Transverse colon (tissue), 4 donors: ENCODE measurements at places on chromosomes 11 and 22.
A peak's percentile ranks its signal among the peaks of the same experiment; 100 is the strongest.

DNA sequence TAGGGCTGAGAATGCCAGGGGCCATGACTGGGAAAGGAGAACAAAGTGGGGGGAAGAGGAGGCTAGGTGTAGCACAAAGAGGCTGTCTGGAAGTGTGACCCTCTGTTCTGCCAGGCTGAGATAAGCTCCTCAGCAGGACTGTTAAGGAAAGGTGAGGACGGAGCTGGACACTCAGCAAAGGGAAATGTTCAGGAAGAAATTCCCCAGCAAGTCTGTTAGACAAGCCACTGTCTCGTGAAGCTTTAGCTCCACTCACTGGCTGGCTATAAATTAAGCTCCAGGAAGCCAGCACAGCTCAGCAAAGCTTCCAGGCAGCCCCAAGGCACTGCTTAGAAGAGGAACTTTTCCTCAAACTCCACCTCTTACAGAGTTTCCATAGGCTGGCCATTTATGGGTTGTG lies 181.2 kb upstream of the API5 start:
- no peaks in the 10 kb centered on the region for H3K27me3 ChIP-seq
- H3K27ac ChIP-seq = no peak overlapping the region
- no peak for DNase-seq
- no peaks in the 10 kb centered on the region for H3K4me1 ChIP-seq
- H3K4me3 ChIP-seq = no peak overlapping the region

- no peak for DNase-seq
- no peaks in the 10 kb centered on the region for H3K4me1 ChIP-seq
- H3K27ac ChIP-seq = no peak overlapping the region
- no peaks in the 10 kb centered on the region for H3K36me3 ChIP-seq
- H3K27me3 ChIP-seq = no peaks in the 10 kb centered on the region
- H3K4me3 ChIP-seq = no peak overlapping the region
These were observed 14.1 kb upstream of the VPREB1 start for GRCh38 chr22:22230438-22230837.

DNA sequence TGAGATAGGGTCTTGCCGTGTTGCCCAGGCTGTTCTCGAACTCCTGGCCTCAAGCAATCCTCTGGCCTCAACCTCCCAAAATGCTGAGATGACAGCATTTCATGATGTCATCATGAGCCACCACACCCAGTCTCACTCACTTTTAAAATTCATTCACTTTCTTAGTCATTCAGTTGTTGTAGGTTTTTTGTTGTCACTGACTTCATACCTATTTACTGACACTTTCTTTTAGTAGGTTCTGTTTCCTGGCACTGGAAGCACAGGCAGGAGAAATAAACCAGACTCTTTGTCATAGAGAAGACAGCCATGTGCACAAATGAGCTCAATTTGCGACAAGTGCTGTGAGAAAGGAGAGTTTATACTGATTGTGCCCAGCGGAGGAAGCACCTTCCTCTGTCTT lies 10.5 kb downstream of the ART5 start:
- no peaks in the 10 kb centered on the region for H3K27me3 ChIP-seq
- H3K4me3 ChIP-seq = no peak overlapping the region
- no peak overlapping the region for H3K27ac ChIP-seq
- no peak for DNase-seq

DNA sequence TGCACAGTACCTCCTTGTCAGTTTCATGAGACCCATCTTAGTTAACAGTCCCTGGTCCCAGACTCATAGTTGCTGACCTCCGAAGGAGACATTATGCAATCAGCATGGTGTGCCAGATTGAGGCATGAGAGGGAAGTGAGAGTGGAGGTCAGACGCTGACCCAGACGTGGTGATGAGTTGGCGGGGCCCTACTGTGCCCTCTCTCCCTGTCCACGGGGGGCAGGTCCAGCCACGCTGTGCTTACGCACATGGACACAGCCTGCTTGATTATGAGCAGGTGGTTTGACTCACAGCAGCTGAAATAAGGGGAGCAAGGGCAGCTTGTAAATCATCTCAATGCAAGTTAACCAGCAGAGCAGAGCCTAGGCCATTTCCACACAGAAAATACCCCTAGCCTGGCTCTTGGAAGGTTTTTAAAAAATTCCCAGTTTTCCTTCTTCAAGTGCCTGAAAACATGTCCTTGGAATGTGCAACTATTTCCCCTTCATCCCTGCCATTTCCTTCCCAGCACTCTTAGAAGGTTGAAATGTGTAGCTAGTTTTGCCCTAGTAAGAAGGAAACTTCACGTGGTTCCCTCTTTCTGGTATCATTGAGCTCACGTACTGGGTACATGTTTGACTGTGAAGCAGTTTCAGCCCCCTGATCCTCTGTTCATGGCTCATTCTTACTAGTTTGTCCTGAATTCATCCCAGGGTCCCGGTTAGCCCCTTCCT lies 122.6 kb upstream of the SORL1-AS1 start:
- no peaks in the 10 kb centered on the region for H3K36me3 ChIP-seq
- H3K27ac ChIP-seq = no peak overlapping the region
- H3K4me1 ChIP-seq = no peaks in the 10 kb centered on the region
- peak; percentile 41 for DNase-seq
- no peak overlapping the region for H3K4me3 ChIP-seq

- H3K27me3 ChIP-seq = no peaks in the 10 kb centered on the region
- H3K27ac ChIP-seq = peak overlapping the region; percentile 93
- no peak overlapping the region for H3K4me3 ChIP-seq
- peak; percentile 39 for DNase-seq
- peaks cover 68% of the 10 kb centered on the region for H3K4me1 ChIP-seq
- no peaks in the 10 kb centered on the region for H3K36me3 ChIP-seq
These were observed 36.6 kb downstream of the RPL27A start for GRCh38 chr11:8719211-8719649.

- H3K27ac ChIP-seq = no peak overlapping the region
- no peaks in the 10 kb centered on the region for H3K27me3 ChIP-seq
- no peaks in the 10 kb centered on the region for H3K36me3 ChIP-seq
- H3K4me3 ChIP-seq = no peak overlapping the region
- DNase-seq = no peak
These were observed 77.7 kb downstream of the TTC28 start for GRCh38 chr22:28601915-28602314.

- H3K4me3 ChIP-seq = no peak overlapping the region
- no peak overlapping the region for H3K27ac ChIP-seq
- no peaks in the 10 kb centered on the region for H3K36me3 ChIP-seq
- DNase-seq = no peak
These were observed 929.0 kb upstream of the FAT3 start for GRCh38 chr11:91295591-91295990.

DNA sequence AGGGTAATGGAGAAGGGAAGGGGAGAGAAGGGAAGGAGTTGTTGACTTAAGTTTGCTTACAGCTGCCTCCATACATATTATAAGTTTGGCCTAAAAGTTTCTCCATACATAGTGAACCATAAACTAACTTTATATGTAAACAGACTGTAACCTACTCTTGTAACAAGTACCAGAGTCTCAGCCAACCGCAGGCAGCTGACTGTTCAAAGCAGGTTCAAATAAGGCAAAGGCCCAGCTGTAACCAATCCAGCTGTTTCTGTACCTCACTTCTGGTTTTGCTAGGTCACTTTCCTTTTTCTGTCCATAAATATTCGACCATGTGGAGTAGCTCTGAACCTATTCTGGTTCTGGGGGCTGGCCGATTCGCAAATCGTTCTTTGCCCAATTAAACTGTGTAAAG lies 591.2 kb downstream of the INSC start:
- no peaks in the 10 kb centered on the region for H3K4me1 ChIP-seq
- H3K4me3 ChIP-seq = no peak overlapping the region
- H3K27ac ChIP-seq = no peak overlapping the region
- H3K36me3 ChIP-seq = no peaks in the 10 kb centered on the region
